ENCODE measurements at places on chromosomes 3 and 15.
A peak's percentile ranks its signal among the peaks of the same experiment; 100 is the strongest.

GRCh38 chr15:74134387-74135027, 4.1 kb downstream of the ISLR2 start:
- DNase-seq = peak; percentile 63

- DNase-seq = peak; percentile 82
Observed at GRCh38 chr3:63762934-63763550, 56.1 kb upstream of the C3orf49 start.

DNA sequence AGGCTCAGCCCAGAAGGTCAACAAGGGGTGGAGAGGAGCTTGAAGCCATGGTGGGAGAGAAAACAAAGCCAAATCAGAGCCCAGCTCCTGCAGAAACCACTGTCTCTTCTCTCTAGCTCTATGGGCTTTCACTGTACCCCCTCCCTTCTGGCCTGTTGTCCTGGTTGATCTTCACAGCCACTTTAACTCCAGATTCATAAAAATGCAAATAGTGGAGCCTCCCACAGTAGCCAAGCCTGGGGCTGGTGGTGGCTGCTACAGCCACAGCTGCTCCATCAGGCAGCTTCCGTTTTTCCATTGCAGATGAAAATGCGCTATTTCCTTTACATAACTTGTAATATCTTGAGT, 20.7 kb upstream of the CAV3 start:
- no peak for DNase-seq

- DNase-seq = no peak
Observed at GRCh38 chr3:154684021-154684420, 254.0 kb upstream of the GPR149 start.

DNA sequence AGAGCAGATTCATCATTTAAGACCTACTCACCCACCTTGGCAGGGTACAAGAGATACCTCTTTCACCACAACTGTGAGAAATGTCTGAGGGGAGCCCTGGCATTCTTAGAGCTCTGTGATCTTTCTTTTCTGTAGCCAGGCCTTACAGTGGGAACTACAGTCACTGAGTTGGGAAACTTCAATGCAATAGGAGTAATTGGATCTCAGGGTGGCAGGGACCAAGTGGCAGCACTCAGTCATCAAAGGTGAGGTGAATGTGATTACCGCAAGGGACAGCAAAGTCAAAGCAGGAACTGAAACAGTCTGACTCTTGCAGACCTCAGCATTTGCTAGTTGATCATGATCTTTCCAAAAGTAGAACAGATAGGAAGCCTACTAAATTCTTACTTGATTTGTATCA, 7.2 kb upstream of the MCF2L2 start:
- DNase-seq = no peak

- DNase-seq = peak; percentile 16
Observed at GRCh38 chr3:89180334-89180733, 72.9 kb downstream of the EPHA3 start.

GRCh38 chr3:126117212-126117611, 33.3 kb upstream of the SLC41A3 start:
- no peak for DNase-seq

DNA sequence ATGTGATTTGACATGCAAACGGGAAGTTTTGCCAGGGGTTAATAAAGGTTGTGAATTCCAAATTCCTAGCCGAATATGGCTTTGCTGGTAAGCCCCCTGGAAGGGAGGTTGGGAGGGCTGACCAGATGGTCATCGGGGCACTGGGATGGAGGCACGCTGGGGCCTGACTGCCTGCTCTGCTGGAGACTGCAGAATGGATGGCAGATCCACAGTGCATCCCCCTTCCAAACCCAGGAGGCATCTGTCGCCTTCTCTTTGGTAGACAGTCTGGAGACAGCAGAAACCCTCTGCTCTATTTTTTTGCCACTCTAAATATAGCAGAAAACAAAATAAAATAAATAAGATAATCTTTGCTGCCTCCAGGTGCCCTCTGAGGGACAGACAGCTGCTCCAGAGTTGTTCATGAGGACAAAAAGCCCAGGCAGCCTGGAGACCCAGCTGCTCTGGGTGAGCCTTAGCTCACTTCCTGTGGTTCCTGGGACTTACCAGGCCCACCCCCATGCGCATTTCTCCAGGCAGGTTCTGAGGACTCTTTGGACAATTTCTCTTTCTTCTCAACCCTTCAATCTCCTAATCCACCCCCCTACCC, 6.1 kb upstream of the SPTBN5 start:
- DNase-seq = no peak

- no peak for DNase-seq
Observed at GRCh38 chr3:5822843-5823242, 635.3 kb downstream of the EDEM1 start.

DNA sequence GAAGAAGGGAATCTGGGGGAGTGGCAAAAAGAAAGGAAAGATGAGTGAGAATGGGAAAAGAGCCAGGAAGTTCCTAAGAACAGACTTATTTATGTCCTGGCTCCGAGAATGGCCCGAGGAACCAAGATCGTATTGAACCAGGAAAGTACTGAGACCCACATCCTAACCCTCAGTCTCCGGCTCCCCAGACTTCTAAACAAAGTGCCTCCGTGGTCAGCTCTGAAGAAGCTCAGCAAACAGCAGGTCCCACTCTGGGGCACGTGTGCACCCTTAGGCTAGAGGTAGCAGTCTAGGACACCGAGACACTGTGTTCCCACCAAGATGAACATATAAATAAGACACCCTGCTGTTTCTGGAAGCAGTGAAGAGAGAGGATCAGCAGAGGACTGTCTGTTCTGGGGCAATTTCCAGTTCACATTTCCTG, 307.4 kb downstream of the NTRK3 start:
- DNase-seq = no peak

- no peak for DNase-seq
Observed at GRCh38 chr3:16551342-16551976, 38.0 kb upstream of the RFTN1 start.

Data from fibroblast of skin of back (primary cell).